ENCODE measurements at places on chromosomes 7 and 10.

DNA sequence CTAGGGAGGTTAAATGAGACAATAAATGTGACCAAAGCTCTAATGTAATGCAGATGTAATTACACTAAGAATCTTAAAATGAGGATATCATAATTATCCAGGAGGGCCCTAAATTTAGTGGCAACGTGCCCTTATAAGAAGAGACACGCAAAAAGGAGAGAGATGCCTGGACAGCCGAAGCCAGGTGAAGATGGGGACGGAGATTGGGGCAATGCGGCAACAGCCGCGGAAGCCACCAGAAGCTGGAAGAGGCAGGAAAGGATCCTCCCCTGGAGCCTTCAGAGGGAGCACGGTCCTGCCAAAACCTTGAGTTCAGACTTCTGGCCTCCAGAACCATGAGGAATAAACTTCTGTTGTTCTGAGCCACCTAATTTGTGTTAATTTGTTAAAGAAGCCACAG lies 25.3 kb upstream of the C10orf71 start:
- DNase-seq, result no peak

GRCh38 chr7:459584-460373 lies 59.9 kb downstream of the PDGFA start:
- no peak for DNase-seq

DNA sequence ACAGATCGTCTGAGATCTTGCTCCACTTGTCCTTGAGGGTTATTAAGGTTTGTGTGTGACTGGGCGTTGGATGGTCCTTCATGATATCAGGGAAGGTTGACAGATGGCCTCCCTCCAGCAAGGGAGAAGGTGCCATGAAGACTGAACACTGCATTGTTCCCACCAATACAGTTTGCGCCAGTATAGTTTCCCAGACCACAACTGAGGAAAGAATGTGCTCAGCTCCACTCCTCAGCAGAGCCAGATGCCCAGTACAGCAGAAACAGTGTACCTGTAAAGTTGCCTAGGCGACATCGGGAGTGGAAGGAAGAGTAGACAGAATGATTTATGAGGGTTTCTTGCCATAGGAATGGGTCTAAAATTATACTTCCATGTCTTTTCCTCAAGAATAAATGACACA lies 137.5 kb downstream of the ST7 start:
- no peak for DNase-seq

- DNase-seq, result no peak
Measured at GRCh38 chr10:74096777-74097176, 53.9 kb downstream of the AP3M1 start.

DNA sequence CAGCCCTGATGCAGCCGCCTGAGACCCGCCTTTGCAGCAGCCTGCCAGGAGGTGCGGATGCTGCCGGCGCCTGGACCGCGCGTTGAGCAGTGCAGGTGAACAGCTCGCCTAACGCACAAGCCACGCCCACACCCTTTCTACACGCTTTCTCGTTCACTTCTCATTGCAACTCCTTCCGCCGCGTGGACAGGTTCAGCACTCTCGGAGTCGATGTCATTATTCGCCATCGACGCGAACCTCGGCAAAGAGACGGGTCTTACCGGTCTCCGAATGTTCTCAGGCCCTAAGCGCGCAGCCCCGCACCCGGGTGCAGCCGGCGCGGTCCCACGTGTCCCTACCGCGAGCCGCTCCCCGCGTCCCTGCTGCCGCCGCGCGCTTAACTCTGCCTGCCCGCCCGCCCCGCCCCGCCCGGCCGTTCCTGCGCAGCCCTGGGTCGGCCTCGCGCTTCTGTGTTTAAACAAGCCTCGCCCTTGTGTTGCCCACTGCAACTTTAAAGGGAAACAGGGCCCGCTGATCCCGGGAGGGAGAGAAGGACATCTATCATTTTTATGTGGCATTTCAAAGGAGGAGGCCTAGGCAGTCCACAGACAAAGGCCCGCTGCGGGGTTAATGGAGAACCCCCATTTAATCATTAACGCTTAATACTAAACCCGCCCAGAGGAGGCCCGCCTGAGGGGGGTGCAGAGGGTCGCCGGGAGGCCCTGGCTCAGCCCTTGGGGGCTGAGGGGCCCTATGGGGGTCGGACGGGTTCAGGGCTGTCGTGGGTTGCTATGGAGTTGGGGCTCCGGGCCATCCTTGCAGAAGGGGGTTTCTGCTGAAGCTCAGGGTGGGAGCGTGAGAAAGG lies 128.5 kb downstream of the WDR11 start:
- DNase-seq, result peak; percentile 68

DNA sequence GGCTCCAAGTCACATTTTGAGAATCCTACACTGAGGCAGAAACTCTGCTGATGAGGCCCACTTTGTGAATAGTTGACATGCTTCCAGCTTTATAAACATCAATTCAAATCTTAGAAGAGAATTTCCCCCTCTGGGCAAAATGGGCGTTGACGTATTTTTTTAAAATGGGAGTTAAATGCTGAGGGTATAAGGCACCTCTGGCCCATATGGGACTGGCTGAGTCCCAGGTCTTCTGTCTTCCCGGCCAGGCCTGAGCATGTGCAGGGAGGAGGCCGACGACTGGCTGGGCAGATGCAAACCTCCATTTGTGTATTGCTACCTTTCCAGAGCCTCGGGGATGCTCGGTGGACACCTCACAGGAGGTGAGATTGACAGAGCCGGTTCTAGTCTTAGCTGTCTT lies 37.7 kb downstream of the BUB3 start:
- no peak for DNase-seq

DNA sequence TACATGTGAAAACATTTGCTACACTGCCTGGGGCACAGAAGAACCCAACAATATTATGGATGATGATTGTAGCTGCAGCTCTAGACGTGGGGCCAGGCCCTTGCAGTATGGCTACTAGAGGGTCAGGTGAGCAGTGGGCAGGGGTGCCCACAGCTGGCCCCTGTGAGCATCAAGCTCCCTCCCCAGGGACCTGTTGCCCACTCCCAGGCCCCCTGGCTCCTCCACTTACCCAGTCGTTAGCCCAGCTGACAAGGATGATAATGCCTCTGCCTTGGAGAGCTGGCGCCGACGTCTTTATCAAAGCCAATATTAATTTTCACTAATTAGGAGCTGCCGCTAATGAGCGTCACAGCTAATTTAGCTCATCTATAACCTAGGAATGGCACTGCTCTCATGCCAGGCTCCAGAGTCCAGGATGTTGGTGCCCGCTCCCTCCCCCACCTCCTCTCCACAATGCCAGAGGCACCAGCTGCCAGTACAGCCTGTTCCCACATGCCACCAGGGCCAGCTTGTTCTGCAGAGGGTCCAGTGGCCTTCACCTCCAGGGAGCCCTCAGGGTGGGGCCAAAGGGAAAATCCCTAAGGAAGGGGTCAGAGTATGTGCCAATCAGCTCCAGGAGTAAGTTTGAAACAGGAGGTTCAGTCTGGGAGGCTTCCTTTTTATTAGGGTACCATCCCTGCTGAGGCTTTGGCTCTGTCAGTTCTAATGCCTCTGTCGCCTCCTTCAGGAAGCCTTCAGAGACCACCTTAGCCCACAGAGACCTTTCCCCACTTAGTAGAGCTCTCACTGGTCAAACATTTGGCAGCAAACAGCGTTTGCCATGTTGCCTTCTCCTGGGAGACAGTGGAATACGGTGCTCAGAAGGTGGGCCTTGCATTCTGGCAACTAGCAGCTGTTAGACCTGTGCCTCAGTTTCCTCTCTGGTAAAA lies 77.2 kb downstream of the CDH23 start:
- no peak for DNase-seq
